Osteocyte (in vitro differentiated cells): ENCODE measurements at places on chromosomes 3 and 15.

GRCh38 chr3:62755285-62755684 is 119.9 kb downstream of the CADPS start:
- DNase-seq: no peak

DNA sequence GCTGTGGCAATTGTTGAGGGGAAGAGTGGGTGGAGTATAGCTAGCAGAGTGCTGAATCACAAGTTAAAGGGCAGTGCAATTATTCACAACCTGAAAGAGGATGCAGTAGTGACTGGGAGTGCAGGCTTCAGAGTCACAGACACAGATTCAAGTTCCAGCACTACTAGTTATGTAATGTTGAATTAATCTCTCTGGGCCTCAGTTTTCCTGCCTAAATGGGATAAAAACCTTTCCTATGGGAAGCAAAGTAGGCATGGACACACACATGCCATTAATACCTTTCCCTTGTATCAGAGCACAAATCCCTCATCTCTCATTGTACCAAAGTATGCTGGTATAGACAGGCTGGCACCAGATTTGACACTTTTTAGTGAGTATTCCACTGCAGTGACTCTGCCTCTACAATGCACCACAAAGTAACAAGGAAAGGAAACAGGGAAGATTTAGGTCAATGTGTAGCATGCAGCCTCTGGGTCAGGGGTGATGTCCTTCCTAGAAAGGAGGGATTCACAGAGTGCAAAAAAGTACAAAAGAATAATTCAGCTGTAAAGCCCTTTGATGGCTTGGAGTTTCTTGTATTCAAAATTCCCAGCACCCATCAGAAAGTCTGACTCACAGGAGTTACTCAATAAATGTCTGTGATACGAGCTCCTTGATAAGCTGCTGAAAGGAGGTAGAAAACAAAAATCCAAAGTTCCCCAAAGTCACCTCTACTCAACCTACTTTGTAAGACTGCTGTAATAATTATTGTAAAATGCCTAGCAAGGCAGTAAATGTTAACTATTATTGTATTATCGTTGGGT is 507.5 kb upstream of the TGFBR2 start:
- DNase-seq: no peak

- DNase-seq: no peak
Observed at GRCh38 chr15:72285927-72286516, 13.7 kb upstream of the PARP6 start.

DNA sequence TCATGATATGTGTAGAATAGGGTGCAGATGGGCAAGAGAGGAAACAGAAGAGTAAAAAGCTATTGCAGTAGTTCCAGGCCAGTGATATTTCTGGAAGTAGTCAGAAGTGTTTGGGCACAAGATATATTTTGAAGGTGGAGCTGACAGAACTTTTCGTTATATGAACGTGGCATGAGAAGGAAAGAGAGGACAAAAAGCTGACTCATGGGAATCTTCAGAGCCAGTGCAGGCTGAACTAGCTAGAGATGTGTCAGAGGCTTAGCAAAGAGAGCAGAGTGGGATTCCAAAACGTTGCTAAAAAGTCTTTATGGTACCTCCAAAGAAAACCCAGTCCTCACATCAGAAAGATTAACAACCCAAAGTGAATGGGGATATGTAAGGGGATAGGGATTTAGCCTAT is 28.7 kb downstream of the TRIM69 start:
- DNase-seq: no peak

- no peak for DNase-seq
Observed at GRCh38 chr3:107810171-107811071, 280.4 kb downstream of the CD47 start.
